ENCODE measurements at places on chromosomes 12 and 14. TPM values are rescaled to one million over a fixed set of nuclear protein-coding genes. Genes with fewer than 3 reads are reported as not detected.

The NXPH4 gene
- total RNA-seq = not detected

The CMA1 gene
- not detected for total RNA-seq

The ASIC1 gene
- 0.55 TPM for total RNA-seq

The SERPINA6 gene
- 1.7 TPM for total RNA-seq

The VWF gene
- 48.5 TPM for total RNA-seq

The RNU6-8 gene
- total RNA-seq = not detected

The OR6C2 gene
- total RNA-seq = not detected

The ANKRD33 gene
- total RNA-seq = not detected

The RD3L gene
- not detected for total RNA-seq

The DEGS2 gene
- 36.9 TPM for total RNA-seq

The SUSD6 gene
- 98.9 TPM for total RNA-seq

The PLEKHG7 gene
- total RNA-seq = 0.84 TPM
